Activated effector memory CD4-positive, alpha-beta T cell treated with Interleukin-2 at 50 U/mL for 16 hours (primary cell): ENCODE measurements at places on chromosomes 12 and 14.

GRCh38 chr12:4858386-4858785 lies 51.3 kb upstream of the KCNA1 start:
- DNase-seq = no peak

DNA sequence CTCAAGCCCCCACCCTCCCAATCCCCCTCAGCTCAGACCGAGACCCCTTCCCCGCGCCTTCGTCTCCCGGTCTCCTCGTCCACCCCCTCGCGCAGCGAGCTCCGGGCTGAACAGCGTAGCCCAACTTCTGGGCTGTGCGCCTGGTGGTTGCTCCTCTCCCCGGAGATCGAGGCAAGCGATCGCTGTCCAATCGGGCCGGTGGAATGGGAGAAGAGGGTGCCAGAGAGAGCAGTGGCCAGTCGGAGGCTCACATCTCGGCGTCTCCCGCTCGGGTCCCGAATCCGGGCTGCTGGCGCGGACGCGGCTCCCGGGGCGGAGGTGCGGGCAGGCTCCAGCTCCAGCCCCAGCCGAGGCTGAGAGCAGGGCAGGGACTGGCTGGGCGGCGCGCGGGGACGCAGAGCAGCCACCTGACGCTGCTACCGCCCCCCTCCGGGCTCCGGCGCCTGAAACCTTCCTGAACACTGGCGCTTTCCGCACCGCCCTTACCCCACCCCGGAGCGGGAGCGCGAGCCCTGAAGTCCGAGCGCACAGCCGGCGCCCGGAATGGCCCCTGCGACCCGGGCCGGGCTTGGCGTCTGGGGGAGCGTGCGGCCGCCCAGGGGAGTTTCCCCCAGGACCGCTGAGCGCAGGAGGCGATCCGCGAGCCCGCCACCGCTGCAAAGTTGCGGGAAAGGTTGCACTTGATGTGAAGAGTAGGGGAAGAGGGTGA lies 508 bp upstream of the KCNH5 start:
- DNase-seq = no peak

DNA sequence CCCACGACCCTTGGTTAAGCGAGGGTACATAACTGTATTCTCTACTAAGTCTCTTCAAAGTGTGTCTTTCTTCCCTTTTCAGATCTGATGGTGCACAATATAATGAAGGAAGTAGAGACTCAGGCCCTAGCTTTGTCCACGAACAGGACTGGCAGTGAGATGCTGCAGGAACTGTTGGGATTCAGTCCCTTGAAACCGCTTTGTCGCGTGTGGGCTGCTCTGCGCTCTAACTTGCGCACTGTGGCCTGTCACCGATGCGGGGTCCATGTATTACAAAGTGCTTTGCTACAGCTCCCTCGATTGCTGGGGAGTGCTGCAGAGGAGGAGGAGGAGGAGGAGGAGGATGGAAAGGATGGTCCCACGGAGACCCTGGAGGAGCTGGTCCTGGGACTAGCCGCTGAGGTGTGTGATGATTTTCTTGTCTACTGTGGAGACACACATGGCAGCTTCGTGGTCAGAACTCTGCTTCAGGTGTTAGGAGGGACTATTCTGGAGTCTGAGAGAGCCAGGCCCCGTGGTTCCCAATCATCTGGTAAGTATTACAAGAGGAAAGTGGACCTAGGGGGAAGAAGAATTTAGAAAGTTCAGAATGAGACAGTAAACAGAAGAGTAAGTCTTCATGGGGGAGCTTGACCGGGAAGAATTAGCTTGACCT lies 803 bp downstream of the NOP9 start:
- DNase-seq = no peak

GRCh38 chr14:22657861-22658260 lies 13.7 kb upstream of the OR6J1 start:
- no peak for DNase-seq

DNA sequence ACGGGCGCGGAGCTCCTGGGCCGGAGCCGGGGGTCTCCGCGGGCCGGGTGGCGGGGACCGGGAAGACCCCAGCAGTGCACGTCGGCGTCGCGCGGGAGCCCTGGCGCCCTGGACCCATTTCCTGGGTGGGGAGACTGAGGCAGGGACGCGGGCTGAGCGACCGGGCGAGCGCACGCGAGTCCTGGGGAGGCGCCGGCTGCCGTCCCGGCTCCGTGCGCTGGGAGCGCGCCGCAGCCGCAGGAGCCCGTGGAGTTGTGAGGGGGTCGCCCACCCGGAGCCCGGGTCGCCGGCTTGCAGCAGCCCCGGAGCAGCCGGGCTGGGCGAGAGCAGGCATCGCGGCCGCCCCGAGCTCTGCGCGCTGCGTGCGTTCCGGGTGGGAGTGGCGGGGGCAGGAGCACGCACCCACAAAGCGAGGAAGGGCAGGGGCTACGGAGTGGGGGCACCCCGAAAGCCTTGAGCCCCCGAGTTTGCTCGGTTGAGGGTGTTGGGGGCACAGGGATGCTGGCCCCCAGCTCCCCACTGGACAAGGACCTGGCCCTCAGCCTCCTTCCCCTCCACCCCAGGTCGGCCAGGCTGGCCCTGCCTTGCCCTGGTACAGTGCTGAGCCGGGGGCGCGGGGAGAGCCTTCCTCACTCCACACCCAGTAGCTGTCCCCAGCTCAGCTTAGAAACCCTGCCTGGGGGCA lies 620 bp downstream of the MMP17 start:
- no peak for DNase-seq

- no peak for DNase-seq
Observed at GRCh38 chr12:39803151-39803550, 183.5 kb upstream of the ABCD2 start.

GRCh38 chr12:80268924-80269749 lies 169.8 kb downstream of the OTOGL start:
- no peak for DNase-seq

GRCh38 chr14:61703342-61704129 lies 8.2 kb downstream of the HIF1A start:
- DNase-seq = no peak

- DNase-seq = no peak
Observed at GRCh38 chr12:13316587-13317246, 120.2 kb downstream of the EMP1 start.

GRCh38 chr12:31298515-31298910 lies 27.4 kb downstream of the SINHCAF start:
- DNase-seq = no peak

DNA sequence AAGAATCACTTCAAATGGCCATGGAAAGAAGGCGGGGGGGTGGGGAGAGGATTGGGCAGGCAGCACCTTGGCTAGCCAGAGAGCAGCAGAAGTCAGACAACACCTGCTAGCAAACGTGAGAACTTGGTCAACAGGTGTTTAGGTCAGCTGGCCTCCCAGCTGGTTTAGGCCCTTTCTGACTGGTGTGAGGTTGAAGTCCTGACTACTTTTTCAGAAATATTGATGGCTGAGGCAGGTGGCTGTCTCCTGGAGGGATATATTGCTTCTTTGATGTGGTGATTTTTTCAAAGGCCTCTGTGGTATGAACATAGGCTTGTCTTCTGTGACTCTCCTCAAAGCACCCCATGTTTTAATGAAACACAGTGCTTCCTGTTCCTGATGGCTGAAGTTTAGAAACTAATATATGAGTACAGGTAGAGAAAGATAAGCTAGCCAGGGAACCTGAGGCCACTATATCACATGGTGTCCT lies 238.2 kb upstream of the SSTR1 start:
- no peak for DNase-seq

DNA sequence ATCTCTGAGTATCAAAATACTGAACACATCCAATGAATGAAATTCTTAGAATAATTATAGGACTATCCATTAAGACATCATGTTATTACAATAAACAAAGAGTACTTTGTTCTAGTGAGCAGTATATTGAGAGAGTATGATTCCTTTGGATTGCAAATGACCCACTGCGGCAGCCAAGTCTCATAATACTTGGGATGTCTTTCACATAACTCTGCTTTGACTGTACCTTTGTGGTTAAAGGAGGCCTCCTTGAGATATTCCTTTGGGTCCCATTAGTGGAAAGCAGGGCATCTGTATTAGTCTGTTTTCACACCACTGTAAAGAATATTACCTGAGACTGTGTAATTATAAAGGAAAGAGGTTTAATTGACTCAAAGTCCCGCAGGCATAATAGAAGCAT lies 593.8 kb downstream of the TRHDE start:
- no peak for DNase-seq

GRCh38 chr12:64286521-64286920 lies 64.4 kb upstream of the KICS2 start:
- DNase-seq = no peak

GRCh38 chr12:47210776-47211175 lies 131.0 kb upstream of the AMIGO2 start:
- no peak for DNase-seq

DNA sequence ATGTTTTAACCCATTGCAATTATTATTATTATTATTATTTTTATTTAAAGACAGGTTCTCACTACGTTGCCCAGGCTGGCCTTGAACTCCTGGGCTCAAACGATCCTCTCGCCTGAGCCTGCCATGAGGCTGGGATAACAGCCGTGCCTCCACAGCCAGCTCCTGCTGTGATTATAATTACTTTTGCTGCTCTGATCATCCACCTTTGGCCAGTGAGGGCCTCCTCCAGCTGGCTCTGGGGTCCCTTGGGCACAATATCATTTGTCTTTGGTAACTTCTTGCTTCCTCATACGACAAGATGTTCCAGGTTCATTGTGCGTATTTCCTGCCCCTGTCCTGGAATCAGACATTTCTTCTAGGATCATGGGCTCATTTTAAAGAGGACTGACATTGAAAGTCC lies 28.4 kb downstream of the LRTM2 start:
- DNase-seq = no peak

GRCh38 chr12:113397497-113398197 lies 6.0 kb downstream of the SDS start:
- no peak for DNase-seq

GRCh38 chr12:50825372-50825838 lies 17.3 kb upstream of the TMPRSS12 start:
- DNase-seq = no peak

DNA sequence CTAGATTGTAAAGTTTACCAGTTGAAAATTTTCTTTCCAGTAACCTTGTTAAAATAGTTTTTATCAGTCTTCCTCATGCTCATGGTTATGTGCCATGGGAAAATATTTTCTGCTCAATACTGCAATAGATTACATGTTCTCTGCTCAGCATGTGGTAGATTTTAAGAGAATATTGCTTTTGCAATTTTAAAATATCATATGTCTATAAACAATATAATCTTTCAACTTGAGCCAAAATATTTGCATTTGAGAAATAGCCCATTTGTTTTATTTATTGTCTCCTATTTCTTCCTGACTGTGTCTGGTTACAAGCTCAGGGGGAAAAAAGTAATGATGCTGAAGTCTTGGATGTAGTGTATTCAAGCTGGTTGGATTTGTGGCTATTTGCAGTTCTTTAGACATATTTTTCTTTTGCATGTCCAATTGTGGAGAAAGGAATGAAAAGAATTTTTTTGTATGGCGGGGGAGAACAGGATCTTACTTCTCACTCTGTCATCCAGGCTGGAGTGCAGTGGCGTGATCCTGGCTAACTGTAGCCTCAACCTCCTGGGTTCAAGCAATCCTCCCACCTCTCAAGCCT lies 342.6 kb upstream of the NAV3 start:
- DNase-seq = no peak

DNA sequence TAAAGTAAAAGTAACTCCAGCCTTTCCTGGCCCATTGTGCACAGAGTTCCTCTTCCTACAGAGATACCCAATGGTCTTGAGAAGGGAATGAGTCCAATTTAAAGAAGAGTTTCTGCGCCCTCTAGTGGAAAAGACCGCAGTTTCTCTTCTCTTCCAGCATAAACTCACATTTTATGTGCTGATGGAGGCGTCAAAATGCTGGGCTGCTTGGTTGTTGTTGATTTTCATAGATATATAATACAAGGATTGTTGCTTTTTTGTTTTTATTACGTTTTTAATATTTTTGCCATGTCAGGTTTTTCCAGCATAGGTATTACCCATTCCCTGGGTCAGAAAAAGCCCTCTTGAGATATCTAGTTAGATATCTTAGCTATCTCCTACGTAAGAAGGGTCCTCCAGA lies 356.9 kb upstream of the STXBP6 start:
- no peak for DNase-seq

DNA sequence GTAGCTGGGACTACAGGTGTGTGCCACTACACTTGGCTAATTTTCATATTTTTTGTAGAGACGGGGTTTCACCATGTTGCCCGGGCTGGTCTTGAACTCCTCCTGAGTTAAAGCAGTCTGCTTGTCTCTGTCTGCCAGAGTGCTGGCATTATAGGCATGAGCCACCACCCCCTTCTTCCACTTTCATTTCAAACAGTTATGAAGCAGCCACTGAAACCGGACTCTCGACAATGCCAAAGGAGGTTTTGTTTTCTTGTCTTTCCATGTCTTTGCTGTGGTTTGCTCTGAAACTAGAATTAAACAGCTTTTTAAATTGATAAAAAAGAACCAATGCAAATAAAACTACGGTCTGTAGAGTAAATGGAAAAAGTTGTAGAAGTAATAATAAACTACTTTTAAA lies 30.4 kb downstream of the RAP1B start:
- no peak for DNase-seq

DNA sequence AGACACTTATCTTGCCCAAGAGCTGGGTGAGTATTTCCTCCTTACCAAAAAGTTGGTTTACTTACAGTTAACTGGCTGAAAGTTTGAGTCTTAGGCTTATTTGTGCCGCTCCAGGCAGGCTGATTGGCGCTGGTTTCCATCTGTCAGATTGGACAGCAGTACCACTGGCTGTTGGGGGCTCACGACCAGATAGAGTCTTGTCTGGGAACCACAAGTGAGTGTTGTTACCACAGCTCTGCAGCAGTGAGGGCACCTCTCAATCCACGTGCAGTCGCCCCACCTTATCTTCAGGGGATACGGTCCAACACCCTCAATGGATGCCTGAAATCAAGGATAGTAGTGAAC lies 58.9 kb downstream of the DDX51 start:
- no peak for DNase-seq

DNA sequence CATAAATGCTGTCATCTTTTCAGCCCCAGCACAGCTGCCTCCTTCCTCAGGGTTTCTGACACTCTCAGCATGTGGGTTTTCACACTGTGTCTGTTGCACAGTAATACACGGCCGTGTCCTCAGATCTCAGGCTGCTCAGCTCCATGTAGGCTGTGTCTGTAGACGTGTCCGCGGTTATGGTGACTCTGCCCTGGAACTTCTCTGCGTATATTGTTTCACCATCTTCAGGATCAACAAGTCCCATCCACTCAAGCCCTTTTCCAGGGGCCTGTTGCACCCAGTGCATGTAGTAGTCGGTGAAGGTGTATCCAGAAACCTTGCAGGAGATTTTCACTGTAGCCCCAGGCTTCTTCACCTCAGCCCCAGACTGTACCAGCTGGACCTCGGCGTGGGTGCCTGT lies 1210.6 kb downstream of the TMEM121 start:
- DNase-seq = no peak

- no peak for DNase-seq
Observed at GRCh38 chr12:93722835-93723567, 45.8 kb downstream of the CRADD start.

GRCh38 chr14:30803185-30803584 lies 71.2 kb upstream of the COCH start:
- no peak for DNase-seq

- no peak for DNase-seq
Observed at GRCh38 chr14:93946541-93947090, 19.5 kb downstream of the FAM181A start.

DNA sequence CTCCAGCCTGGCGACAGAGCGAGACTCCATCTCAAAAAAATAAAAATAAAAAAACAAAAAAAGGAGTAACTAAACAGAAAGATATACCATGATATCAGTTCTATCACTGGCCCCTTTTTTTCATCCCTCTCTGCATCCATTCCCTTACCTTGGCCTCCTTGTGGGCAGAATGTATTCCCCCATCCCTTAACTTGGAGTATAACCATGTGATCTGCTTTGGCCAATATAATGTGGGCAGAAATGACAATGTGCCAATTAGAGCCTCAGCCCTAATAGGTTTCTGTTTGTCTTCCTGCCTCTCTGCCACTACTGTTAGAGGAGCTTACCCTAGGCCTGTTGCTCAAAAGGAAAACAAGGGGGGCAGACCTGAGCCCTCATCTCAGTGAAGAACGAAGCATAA lies 23.8 kb downstream of the GSC start:
- no peak for DNase-seq
